ENCODE measurements at places on chromosomes 2 and 18.

- DNase-seq = no peak
Observed at GRCh38 chr2:239300242-239300641, 100.6 kb downstream of the HDAC4 start.

DNA sequence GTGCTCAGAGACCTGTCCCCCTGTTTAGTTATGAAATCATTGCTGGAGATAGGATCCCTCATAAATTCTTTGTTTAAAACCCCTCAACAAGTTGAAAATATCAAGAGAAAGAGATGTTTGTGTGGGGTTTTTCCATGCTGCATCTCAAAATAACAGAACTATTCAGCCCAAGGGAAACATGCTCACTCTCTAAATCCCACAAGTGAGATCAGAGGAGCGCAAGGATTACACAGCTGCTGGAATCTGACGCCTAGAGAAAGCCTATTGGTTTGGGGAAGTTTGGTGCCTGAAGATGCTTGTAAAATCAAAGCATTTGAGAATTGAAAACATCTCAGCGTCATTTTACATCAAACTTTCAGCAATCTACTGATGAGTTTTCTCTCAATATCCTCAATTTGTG is 7.9 kb downstream of the FSHR start:
- no peak for DNase-seq

DNA sequence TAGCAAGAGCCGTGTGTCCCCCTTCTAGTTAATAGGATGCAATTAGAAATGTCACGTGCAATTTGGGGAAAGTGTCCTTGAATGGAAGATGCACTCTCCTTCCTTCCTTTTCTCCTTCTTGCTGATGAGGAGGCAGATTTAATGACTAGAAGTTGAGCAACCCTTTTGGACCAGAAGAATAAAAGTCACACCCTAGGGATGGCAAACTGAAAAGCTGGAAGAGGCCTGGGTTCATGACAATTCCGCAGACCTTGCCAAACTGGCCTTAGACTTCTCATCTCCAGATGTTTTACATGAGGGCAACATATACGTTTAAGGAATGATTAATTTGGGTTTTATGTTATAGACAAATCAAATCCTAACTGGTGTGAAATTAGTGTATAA is 38.6 kb upstream of the NCOA1 start:
- no peak for DNase-seq

GRCh38 chr2:205776720-205777119 is 94.4 kb downstream of the NRP2 start:
- DNase-seq = no peak

DNA sequence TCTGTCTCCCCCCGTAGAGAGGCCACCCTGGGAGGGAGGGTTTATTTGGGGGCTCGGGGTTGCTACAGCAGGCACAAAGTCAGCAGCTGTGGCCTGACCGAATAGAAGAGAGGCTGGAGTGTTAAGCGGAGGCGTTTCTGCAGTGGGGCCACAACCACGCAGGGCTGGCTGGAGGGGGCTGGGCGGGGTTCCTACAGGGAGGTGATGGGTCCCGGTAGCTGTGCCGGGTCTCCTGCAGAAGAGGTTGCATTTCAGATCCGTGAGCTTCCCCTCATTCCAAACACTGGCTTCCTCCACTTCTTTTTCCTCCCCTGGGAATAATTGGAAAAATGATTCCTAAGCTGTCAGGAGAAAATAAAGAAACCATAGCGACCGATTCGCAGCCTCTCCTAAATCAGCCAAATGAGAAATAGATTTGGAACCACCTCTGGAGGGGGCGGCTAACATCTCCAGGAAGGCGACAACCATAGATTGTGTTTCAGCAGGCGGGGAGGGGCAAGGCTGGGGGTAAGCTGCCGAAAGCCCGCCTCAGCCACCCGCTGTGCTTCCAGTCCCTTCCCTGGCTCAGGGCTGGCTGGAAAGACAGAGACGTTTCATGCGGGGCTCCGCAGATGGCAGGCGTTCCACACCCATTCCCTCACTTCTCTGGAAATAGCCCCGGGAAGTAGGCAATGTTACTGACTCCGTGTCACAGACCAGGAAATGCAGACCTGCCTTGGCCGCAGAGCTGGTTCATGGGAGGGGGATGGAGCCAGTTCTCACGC is 85.6 kb upstream of the TAF1B start:
- DNase-seq = no peak

GRCh38 chr2:202065876-202066275 is 7.2 kb upstream of the KIAA2012 start:
- no peak for DNase-seq

DNA sequence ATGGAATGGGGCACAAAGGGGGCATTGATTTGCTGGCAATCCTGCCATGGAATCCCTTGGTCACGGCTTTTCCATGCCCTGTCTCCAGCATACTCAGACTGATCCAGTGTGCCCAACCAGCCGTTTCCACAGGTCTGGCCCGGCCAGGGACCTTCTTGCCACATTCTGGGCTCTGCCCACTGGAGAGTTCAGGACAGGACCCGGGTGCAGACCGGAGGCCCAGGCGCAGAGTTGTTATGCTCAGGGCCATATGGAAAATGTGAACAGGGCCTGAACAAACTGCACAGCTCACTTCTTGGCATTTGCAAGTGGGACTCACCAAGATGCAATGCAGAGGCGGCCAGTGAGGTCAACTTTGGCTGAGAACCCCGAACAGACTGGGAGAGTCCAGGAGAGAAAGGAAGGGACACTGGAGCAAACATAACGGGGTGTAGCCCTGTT is 15.6 kb upstream of the ASAP2 start:
- no peak for DNase-seq

- DNase-seq = no peak
Observed at GRCh38 chr2:100919316-100919715, 82.8 kb upstream of the RPL31 start.

GRCh38 chr2:48870942-48871341 is 115.4 kb upstream of the LHCGR start:
- DNase-seq = no peak

GRCh38 chr2:141611176-141611571 is 519.6 kb downstream of the LRP1B start:
- DNase-seq = no peak

DNA sequence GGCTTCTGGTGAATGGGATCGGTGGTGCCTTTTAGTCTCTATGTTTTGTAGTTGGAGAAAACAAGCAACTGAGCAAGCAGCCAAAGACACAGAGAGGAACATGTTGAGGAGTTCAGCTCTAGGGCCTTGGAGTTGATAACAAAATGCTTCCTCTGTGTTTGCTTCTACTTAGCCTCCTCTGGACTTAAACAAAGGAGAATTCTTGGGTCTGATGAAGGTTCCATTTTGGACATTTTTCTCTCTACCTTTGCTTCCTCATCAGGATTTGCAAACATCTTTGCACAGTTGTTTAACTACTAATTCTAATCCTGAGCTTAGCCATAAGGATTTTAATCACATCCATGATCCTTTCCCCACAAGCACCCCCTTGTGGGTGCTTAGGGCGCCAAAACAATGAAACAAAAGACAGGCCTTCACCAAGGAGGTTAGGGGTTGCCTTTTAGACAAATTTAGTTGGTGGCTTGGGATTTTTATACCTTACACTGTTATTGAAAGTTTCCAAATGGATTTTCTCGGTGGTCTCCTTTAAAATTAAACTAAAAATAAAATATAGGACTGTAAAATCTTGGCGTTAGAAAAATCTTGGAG is 148.5 kb upstream of the SATB2 start:
- DNase-seq = no peak

DNA sequence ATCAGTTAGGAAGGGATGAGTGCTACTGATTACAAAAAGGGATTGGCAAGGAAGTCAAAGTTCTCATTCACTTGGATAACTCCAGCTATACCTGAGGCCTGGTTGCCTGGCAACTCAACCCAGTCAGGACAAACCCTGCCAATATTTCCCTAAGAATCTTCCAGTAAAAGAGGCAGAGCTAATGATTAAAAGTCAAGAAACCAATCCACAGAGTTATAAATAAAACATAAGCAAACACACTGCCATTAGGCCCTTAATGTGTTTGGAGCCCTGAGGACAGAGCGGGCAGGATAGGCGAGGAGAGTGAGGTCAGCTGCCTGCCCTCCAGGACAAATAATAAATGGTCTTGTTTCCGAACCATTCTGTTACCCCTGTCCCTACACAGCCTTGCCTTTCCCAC is 215.6 kb upstream of the NABP1 start:
- DNase-seq = no peak

DNA sequence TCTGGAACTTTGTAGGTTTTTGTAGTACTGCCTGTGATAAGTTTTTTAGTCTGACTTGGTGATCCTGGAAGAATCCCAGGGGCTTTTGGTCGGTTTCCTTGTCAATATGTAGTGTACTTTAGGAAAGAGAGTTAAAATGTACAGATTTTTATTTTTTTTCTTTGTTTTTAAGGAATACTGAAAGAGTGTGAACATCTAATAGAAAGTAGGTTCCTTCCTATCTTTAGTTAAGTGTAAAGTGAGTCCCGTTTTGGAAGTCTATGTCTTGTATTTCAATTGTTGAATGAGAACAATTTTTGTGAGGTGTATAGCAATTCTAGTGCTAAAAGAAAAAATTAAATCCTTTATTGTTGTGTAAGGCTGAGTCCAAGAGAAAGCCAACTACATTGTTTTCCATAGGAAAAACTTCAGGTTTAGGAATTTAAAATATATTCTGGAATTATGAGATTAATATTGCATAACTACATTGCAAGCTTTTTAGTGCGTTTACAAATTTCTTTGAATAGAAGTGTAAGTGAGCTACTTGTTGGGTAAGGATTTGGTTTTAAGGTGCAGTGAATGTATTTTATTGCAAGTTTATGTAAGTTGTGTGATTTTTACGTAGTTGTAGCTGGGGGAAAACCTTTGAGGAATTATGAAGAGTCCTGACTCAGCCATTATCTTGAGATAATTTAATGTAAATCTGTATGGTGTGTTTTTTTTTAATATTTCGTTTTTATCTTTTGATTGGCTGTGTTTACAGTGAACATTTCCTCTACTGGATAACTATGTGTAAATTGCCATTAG is 1.7 kb downstream of the VAPA start:
- DNase-seq = no peak

DNA sequence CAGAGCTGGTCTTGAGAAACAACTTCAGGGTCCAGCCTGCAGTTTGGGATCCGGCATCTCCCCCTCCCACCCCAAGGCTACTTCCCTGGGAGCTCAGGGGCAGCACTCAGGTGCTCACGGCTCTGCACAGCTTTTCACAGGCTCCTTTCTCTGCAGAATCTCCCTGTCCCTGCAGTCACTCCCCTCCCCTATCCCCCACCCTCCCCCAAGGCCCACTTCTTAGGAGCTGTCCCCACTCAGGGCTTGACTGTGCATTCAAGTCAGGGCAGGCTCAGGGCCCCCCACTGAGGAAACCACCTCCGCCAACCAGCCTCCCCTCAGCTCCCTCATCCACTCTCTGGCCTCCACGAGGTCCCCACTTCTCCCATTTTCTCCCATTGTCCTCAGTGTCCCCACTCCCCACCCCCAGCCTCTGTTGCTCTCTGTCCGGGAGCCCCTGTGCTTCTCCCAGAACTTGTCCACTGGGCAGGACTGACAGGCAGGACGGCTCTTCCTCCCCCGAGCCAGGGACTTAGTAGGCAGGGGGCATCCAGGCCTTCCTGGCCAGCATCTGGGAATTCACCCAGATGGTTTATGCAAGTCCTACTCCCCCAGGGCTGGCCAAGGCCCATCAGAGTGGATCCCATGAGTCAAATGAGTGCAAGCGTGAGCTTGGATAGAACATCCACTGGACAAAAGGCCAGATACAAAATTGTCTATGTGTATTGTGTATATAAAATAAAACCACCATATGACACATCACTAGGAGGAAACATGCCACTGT is 7.6 kb downstream of the NMUR1 start:
- no peak for DNase-seq

DNA sequence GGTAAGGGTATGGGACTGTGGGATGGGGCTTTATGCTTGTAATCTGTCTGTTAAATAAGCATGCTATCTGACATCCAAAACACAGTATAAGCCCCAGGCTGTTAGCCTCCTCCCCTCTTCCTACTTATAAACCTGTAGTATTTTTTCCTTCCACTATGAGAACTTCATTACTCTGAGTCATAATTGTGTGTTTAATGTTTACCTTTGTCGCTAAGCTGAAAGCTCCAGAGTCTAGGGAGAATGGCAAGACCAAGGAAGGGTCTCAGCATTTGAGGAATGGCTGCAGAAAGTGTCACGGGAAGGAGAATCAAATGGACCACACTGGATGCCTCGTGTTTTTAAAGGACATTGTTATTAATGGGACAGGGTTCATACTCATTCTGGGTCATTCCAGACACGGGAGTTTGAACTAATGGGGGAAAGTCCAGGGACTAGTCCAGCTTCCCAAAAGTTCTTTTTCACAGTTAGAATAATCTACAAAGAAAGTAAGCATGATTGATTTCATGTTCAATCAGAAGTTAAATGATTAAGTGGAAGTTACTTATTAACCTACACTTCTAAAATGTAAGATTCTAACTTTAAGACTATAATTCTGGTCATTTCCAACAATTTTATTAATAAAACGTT is 292.2 kb downstream of the AFF3 start:
- no peak for DNase-seq

- no peak for DNase-seq
Observed at GRCh38 chr2:205721057-205721449, 38.8 kb downstream of the NRP2 start.

GRCh38 chr2:11073251-11073650 is 82.0 kb upstream of the SLC66A3 start:
- DNase-seq = no peak

- DNase-seq = no peak
Observed at GRCh38 chr2:143181494-143181893, 52.3 kb downstream of the ARHGAP15 start.

GRCh38 chr2:223586261-223586660 is 15.9 kb downstream of the SCG2 start:
- no peak for DNase-seq

- DNase-seq = no peak
Observed at GRCh38 chr18:27956001-27956640, 220.8 kb downstream of the CDH2 start.

DNA sequence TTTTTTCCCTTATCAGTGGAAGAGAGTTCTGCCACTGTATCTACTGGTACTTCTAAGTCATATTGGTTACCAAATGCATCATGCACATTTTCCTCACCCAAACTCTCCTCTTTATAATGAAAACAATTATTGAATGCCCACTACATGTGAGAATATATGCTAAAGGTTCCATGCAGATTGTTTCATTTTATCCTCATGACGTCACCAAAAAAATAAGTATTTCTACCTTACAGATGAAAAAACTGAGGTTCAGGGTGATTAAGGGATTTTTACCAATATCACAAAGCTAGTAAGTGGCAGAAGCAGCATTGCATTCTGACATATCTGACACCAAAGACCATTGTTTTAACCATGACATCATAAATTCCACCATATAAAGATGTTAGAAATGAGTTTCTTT is 51.9 kb upstream of the ZEB2 start:
- no peak for DNase-seq

DNA sequence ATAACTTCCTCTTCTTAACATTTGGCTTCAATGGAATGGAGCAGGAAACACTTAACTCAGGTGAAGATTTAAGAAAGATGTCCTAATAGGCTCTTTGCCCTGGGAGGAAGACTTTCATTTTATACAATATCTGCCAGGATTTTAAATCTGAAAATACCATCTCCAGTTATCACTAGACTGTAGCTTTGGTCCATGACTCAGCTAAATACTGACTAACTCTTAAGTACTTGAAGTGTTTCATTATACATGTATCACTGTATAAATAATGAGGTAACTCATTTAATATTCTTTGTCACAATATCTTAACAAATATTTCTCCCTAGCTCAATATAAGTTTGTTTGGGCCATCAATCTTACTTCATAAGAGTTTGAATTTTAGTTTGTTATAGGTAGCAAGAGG is 34.7 kb downstream of the RBKS start:
- no peak for DNase-seq

All from stimulated activated CD4-positive, alpha-beta T cell treated with anti-CD3 and anti-CD28 coated beads, Interleukin-1b, Interleukin-23, amount 100 ng/mL, for 1 hour (primary cell).